NCI-H82 (cell line): ENCODE measurements at places on chromosomes 5 and 9.

- no peak for DNase-seq
Observed at GRCh38 chr5:1465117-1465516, 19.9 kb upstream of the SLC6A3 start.

DNA sequence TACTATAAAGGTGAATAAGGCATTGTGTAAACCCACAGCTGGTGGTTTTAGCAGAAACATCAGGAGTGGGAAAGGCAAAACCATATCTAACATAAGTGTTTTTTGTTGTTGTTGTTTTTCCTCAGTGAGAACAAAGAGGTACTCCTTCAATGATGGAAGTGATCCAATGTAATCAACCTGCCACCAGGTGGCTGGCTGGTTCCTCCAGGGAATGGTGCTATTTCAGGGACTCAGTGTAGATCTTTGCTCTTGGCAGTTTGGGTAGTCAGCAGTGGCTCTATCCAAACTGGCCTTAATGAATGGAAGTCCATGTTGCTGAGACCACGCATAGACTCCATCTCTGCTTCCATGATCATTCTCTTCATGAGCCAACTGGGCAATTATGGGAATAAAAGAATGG, 10.8 kb downstream of the DMRTA1 start:
- DNase-seq, result peak; percentile 7

DNA sequence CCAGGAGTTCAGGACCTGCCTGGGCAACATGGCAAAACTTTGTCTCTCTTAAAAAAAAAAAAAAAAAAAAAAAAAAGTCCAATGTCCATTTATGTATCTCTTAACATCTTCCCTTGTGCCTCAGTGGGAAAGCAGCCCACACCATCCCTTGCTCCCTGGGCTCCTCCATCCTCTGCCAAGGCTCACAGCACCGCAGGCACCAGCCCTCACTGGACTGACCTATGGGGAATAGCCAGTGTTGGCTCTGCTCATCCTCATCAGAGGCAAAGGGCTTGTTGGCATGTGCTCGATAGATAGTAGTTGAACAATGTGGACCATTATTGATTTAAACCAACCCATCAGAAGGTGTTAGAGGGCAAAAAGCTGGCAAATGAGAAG, 61.8 kb upstream of the LRRTM2 start:
- no peak for DNase-seq

DNA sequence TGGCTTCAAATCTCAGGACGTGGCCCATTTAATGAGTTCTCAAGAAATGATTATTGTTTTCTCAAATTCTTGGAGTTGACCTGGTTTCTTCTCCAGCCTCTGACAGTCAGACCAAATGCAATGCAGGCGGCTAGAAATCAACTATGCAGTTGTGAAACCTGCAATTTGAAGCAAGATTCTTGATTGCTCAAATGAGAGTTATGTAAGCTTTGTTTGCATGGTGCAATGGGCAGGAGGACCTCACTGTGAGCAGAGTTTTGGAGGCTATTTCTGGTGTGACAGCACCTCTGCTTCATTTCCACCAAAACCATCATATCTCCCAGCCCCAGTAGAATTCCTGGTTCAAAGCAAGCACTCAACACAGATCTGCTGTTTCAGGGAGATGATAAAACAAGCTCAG, 500.0 kb upstream of the KLF4 start:
- DNase-seq, result no peak

DNA sequence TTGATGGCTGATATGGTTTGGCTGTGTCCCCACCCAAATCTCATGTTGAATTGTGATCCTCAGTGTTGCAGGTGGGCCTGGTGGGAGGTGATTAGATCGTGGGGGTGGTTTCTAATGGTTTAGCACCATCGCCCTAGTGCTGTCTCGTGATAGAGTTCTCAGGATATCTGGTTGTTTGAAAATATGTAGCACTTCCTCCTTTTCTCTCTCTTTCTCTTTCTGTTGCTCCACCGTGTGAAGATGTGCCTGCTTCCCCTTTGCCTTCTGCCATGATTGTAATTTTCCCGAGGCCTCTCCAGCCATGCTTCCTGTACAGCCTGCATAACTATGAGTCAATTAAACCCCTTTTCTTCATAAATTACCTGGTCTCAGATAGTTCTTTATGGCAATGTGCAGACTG, 111.6 kb downstream of the SREK1 start:
- no peak for DNase-seq

DNA sequence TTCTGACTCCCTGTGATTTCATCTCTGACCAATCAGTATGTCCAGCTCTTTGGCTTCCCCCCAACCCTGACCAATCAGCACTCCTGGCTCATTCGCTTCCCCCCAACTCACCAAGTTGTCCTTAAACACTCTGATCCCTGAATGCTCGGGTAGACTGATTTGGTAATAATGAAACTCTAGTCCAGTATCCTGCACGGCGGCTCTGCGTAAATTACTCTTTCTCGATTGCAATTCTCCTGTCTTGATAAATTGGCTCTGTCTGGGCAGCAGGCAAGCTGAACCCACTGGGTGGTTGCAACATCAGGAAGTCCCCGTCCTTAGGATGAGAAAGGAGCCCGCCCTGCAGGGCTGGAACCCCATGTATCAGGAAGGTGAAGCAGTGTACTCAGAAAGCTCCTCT, 10.4 kb downstream of the FCN2 start:
- no peak for DNase-seq

DNA sequence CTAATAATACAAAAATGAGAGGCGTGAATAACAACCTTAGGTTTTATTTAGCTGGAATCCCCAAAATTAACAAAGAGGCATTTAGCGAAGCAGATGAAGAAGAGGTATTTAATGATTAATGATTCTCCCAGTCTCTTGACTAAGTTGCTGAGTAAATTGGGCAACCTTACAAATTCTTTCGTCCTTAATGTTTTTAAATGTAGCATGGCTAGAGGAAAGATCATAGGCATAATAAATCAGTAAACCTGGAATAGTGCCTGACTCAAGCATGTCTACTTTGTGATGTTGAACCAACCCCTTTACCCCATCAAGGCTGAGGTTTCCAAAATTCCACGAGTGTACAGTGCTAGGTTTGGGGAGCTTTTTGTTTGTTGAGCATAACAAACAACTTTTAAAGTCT, 7.9 kb downstream of the BHMT start:
- DNase-seq, result no peak

DNA sequence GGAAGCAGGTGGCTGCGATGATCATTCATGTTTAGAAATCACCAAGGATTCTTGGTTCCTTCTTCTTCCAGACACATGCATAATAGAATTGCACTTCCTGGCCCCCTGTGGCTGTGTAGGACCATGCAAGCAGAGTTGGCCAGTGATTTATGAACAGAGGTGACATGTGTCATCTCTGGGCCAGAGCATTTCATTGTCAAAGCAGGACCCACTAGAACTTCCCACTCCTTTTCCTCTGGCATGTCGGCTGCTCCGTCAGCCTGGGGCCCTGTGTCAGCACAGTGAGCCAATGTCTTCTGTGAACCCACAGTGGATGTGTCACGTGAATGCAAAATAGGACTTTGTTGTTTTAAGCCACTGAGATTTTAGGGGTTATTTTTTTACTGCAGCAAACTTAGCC, 59.2 kb downstream of the HSD17B3 start:
- no peak for DNase-seq

GRCh38 chr9:129496473-129497004, 124.4 kb downstream of the C9orf50 start:
- peak; percentile 96 for DNase-seq

- DNase-seq, result no peak
Observed at GRCh38 chr5:105639511-105639910, 2031.2 kb downstream of the EFNA5 start.

DNA sequence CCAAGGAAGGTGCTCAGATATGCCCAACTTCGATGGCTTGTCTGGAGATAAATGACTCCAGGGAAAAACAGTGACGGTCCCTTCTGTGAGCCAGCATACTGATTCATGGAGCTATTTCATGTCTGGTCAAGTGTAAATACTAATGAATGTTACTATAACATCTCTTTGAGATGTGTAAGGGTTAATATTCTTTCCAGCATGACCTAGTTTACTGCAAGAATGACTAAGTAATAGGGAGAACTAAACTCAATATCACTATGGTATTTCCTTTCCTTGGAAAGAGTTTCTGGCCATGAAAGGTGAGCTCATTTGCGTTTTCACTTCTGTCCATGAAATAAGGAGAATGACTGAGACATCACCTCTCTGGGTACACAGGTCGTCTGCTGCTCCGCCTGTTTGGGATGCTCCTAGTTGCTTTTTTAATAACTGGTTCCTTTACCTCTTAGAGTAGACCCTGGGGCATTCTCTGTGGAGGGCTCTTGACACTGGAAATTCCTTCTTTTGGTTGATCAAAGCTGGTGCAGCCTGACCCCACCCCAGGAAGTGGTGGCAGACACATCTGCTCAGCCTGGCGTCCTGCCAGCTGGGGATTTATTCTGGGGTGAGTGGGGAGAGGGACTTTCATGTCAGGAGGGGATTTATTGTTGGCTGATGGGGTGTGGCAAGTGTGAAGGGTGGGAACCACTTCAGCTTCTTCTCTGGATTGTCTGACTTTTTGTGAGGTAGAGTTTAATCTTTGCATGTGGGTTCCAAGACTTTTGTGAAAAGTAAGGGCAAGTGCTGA, 250.0 kb upstream of the MPDZ start:
- DNase-seq, result peak; percentile 94
